Hematopoietic multipotent progenitor cell treated with erythropoietin and hydrocortisone succinate and interleukin-3 and kit ligand, for 17 days (in vitro differentiated cells): ENCODE measurements at places on chromosomes 2 and 18.

- no peak for DNase-seq
These were observed 183.7 kb downstream of the GFPT1 start for GRCh38 chr2:69203166-69203985.

GRCh38 chr2:106638043-106638442 lies 150.9 kb downstream of the CD8B2 start:
- DNase-seq = no peak

DNA sequence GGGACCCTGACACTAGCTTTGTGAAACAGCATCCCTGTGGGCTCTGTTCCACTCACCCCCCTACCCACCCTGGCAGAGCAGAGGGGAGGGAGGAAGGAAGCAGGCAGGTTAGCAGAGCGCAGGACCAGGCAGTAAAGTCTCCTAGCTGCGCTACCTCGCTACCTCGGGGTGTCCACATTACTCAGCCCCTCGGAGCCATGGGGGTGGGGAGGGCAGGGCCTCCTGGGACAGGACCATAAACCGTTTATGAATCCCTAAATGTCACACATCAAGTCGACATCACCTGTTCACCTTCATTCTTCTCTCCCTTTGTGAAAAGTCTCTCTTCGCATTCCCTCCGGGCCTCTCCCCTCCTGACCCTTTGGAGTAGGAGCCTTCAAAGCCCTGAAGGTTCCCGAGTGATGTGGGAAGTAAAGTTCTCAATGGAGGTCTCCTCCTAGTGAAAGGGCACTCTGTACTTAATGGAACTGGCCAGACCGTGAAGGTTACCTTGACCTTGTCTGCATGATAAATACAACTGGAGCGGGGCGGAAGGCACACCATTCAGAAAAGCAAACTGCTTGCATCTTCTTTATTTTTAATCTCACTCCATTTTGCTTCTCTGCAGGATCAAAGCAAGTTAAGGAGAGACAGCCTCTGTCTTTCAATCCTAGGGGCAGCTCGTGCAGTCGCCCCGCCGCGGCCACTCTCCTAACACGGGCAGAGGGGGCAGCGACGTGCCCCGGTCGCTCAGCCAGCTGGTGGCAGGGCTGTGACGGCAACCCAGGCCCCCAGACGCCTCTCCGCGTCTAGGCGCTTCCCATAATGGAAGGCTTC lies 23.7 kb upstream of the SMAD7 start:
- no peak for DNase-seq

DNA sequence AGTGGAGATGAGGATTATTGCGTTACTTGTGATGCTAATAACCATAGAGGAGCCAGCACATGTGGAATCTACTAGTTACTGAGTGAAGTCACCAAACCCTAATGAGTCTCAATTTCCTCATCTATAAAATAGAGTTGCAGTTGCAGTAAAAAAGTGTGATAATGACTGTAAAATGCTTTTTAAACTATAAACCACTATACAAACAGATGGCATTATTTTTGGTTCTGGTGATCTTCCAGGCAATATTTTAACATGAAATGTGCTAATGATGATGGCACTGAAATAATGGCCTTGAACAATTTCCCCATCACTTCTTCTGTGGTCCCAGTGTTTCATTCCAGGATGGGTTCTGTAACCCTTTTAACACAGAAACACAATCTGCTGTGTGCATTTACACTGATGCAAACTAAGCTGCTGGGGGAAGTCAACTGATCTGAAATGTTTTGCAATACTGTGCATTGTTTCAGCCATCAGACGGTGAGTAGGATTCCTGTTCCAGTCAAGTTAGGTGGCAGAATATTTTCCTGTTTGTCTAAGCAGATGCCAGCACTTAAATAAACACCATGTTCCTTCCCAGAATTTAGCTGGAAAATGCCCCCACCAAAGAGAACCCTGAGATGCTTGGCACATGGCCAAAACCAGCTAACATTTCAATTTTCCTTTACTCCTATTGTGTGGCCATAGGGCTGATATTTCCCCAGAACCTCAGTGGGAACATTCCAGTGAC lies 52.6 kb downstream of the TACR1 start:
- no peak for DNase-seq

DNA sequence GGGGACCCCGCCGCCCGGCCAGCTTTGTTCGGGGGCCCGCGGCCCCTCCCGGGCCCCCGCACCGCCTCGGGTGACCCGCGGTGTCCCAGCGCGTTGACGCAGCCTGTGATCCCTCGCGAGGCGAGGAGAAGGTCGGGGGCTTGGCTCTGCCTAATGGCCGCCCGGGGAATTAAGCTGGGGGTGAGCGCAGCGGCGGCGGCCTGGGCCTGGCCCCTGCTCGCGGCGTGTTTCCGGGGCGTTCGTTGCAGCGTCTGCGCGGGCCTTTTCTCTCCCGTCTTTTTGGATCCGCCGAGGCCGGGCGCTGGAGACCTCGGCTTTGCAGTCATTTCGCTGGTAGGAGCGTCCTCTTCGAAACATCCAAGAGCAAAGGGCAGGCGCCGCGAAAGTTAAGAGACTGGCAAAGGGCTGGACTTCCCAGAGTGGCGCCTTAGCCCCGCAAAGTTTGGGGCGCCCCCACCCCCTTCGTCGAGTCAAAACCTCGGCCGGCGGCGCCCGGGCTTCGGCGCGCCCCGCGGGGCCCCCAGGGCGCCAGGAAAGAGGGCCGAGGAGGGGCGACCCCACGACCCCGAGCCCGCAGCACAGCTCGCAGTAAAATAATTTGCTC lies 1.3 kb downstream of the SALL3 start:
- no peak for DNase-seq

DNA sequence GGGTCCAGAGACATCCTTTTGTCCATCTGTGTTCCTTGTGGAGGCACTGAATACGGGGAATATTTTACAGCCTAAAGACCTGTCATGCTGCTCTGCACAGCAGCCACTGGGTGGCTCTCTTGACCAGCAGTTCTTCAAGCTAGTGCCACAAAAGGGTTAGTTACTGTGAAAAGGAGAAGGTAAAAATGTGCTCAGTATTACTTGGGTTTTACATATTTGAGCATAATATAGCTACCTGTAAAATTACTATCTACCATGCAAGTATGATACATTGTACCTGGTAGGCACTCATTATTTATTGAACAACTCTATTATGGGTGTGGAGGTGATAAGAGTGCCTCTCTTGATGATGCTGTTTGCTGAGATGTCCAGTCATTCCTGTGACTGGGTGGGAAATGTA lies 23.6 kb downstream of the FZD5 start:
- peak; percentile 83 for DNase-seq

GRCh38 chr18:5424903-5425664 lies 118.7 kb downstream of the EPB41L3 start:
- no peak for DNase-seq

- no peak for DNase-seq
These were observed 271.9 kb upstream of the CXCR4 start for GRCh38 chr2:136389809-136390208.

DNA sequence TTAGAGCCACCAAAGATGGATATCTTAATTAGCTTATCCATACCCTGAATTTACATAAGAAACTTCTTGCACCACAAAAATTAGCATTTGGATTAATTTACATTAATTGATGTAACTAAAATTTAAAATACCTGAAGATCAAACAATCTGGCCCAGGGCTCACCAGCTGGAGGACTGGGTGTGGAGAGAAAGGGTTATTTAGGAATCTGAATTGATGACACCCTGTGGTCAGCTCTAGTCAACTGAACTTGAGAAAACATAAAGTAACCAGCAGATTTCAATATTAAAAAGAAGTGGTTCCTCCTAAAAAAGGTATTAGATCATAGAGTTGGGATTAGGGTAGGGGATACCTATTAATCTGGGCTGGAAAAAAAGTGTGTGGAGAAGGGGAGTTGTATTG lies 122.5 kb downstream of the STRN start:
- no peak for DNase-seq

- DNase-seq = no peak
These were observed 15.5 kb upstream of the SIX2 start for GRCh38 chr2:45024600-45025291.

DNA sequence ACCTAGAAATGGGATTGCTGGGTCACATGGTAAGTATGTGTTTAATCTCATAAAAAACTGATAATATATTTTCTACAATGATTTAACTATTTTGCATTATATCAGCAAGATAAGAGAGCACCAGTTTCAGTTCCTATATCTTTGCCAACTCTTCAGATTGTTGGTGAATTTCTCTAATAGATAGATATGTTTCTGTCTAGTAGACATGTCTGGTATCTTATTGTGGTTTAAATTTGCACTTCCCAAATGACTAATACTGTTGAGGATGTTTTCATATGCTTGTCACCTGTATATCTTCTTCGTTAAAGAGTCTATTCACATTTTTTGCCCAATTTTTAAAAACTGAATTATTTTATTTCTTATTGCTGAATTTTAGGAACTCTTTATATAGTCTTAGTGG lies 113.8 kb upstream of the UXS1 start:
- DNase-seq = no peak

DNA sequence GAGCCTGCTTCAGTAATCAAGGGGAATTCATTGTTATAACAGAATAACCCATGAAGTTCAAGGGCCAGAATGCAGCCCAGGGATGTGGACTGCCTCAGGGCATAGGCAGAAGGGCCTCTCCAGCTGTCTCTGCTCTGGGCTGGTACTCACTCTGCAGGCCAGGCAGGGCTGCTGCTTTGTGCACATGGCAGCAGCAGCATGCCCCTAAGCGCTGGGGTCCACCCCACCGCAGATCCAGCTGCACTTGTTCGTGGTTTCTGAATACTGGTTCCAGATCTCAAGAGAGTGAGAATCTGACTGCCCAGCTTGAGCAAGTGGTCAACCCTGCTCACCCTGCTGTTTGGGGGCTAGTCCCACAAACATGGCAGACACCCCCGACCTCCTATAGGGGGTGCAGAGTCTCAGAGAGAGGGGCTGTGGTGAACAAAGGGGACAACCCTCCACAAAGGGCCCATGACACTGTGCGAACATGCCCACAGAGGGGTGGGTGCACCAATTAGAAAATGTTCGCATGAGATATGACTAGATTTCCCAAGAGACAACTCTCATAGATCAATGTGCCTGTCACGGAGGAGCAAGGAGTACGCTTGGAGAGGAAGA lies 87.3 kb downstream of the ACTR3 start:
- DNase-seq = no peak

DNA sequence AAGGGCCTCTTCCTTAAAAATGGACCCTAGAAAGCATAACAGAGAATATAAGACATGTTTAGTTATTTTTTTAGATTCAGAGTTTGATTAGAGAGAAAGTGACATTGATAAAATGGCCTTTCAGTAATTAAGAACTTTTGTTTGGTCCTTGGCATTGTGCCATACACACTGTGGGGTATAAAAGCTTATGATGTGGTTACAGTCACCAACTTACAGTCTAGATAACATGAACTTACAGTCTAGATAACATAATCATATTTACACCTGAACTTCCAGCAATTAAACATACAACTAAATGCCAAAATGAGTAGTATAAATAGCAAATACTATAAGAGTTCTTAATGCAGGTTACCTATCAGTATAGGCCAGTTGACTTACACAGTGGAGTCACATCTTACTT lies 25.6 kb upstream of the EFEMP1 start:
- DNase-seq = no peak

DNA sequence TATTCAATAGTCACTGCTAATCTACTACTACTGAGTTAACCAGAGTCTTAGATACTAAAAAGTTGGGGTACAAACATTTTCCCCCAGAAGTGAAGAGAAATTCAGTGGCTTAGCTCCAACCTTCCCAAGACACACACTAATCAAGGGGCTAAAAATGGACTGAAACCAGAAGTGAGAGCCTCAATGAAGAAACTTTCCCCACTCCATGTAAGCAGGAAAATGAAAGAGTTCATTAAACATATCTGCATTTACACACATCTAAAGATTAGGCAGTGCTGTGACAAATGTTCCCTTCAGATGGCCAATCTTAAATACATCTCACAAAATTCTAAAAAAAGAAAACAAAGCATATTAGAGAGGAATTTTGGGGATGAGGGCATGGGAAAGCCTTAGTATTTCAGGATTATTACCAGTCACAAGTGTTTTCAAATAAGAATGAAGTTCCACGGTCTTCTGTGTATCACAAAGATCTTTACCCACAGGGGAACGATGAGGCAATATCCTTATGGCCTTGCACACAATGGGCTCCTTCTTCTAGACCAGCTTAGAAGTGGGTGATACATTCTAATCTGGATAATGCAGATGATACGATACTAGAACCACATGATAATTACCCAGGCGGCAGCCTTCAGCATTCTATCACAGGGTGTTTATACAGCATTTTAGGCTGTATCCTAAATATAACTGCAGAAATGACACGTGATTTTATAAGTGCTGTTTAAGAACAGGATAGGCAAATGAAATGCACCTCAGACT lies 17.1 kb downstream of the ANKRD44 start:
- no peak for DNase-seq

DNA sequence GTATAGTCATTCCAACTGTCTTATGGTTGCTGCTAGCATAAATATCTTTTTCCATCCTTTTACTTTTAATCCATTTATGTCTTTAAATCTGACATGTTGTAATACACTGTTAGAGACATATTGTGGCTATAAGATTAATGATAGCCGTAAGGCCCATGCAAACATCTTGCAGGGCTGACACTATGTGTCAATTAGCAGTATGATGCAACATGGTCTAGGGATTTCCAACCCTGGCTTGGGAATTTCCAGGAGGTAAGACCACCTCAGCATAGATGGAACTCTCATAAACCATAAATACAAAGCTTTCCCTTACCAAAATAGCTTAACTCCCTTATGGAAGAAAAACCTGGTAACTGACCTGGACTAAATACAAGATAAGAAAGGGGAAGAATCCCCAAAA lies 16.5 kb downstream of the SCLY start:
- no peak for DNase-seq
